NCI-H2029 treated with DMSO at 0.1 percent for 48 hours (cell line): ENCODE measurements at places on chromosomes 11 and 22.

DNA sequence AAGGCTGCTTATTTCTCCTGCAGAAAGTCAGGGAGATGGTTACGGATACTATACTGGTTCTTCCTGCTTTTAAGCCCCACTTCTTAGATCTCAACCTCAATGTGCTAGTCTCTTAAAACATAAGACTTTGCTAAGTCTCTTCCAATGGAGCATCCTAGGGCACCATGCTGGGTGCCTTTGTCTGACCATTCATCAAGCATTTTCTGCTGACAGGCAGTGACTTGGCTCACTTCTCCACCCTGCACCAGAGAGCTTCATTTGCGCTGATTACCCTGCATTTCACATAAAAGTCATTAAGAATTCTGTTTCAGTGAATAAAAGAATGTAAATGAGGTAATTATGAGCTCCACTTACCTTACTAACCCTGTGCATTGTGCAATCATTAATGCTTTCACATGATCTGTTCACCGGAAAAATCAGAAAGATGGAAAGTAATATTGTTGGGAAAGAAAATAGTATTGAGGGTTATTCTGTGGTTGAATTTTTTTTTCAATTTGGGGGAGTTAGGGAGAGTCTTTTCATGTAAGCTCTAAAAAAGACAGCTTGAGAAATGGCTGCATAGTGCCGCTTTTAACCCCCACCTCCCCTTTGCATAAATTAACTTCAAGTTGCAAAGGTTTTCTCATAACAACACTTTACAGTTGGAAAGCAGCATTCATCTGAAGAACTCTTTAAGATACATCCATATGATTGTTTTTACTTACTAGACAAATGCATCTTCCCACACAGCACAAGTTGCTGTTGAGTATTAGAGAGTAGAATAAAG lies 677.3 kb upstream of the KIRREL3 start:
- no peak for DNase-seq

DNA sequence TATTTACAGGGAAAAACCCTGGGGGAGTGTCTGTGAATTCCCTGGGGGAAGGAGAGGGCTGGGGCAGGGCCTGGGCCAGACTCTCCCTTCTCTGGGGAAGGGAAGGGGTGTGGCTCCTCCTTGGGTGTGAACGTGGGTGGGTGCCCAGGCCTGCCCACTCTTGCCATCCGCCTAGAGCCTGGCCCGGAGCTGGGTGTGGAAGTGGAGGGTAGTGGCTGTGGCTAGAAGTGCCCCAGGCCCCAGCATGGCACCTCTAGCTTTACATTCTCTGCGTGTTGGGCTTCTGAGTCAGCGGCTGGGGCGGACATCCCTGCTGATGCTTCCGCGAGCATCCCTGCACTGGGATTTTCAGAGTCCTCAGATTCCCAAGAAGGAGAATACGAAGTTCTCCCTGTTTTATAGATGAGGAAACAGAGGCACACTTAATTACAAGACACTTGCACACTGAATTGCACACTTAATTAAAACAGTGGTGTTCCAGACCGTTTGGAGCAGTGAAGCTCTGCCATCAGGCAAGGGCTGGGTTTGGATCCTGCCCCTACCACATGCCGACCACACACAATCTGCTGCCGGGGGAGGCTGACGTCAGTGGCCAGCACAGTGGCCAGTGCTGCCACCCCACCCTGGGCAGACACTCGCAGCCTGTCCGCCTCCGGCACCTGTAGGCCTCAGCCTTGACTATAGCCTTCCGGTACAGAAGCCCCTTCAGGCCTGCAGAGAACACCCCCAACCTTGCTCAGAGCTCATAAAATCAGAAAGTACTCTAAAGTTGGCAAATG lies 7.6 kb downstream of the BAD start:
- DNase-seq, result no peak

- no peak for DNase-seq
These were observed 234.0 kb downstream of the ST3GAL4 start for GRCh38 chr11:126589492-126589803.

GRCh38 chr11:35185696-35186095 lies 46.7 kb downstream of the CD44 start:
- no peak for DNase-seq

DNA sequence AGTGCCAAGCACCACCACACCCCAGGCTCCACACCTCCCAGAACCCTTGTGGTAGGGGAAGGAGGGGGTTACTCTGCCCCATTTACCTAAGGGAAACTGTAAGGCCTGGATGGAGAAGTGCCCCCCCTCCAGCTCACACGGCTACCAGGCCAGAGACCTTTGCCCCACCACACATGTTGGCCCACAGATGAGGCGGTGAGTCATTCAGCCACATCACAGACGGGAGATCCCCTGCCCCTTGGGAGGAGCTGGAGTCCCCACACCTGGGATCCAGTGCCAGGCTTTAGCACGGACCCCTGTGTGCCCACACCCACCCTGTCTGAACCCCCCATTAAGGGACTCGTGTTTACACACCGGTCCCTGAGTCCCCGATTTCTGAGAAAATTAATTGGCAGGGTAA lies 24.9 kb downstream of the CDKN1C start:
- DNase-seq, result no peak

DNA sequence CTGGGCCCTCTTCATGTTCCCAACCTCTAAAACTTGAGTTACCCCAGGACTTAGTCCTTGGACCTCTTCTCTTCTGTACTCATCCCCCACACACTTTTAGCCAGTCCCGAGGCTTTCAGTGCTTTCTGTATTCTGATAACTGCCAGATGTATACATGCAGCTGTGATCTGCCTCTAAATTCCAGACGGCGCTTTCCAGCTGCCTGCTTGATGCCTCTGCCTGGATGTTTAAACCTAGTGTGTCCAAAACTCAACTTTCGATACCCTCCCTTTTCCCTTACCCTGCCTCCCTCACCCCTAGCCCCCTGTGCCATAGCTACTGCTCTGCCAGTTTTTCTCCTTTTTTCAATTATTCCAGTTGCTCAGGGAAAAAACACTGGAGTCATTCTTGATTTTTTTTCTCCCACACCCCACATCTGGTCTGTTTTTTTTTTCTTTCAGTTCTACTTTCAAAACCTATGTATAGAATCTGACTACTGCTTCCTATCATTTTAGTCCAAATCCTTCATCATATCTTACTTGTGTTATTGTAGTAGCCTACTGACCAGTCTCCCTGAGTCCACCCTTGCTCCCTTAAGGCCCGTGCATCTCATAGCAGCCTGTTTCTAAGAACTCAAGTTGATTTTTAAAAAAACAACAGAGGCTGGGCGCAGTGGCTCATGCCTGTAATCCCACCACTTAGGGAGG lies 32.9 kb upstream of the TECTA start:
- no peak for DNase-seq

GRCh38 chr11:33383075-33383919 lies 126.1 kb downstream of the HIPK3 start:
- DNase-seq, result no peak

DNA sequence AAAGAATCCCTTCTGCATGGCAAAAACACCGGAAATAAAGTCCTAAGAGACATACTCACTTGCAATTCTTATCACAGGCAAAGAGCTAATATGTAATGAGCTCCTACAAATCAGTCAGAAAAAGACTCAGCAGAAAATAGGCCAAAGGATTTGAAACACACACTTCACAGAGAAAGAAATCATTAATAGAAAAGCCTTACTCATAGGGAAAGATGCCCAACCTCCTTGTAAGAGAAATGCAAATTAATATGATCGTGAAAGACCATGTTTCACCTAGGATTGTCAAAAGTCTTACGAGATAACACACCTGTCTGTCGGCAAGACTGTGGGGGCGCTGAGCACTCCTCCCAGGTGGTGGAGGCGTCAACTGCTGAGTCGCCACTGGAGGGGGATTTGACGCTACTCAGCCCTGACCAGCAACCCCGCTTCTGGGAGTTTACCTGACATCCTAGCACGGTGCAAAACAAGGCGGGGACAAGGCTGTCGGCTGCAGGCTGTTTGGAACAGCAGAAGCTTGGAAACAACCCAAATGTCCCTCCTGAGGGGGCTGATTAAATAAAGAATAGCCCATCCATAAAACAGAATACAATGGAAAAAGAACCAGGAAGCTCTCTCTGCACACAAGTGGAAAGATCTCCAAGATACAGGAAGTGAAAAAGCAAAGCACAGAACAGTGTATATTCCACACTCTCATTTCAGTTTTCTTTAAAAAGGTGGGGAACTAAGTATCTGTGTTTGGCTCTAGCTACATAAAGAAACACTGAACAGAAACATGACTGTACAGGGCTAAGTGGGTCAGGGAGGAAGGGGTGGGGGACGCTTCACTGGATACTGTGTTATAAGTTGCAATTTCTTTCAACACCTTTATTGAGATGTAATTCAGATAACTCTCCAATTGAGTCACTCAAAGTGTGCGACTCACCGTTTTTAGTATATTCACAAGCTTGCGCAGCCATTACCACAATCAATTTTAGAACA lies 11.5 kb downstream of the CSNK1E start:
- peak; percentile 75 for DNase-seq

DNA sequence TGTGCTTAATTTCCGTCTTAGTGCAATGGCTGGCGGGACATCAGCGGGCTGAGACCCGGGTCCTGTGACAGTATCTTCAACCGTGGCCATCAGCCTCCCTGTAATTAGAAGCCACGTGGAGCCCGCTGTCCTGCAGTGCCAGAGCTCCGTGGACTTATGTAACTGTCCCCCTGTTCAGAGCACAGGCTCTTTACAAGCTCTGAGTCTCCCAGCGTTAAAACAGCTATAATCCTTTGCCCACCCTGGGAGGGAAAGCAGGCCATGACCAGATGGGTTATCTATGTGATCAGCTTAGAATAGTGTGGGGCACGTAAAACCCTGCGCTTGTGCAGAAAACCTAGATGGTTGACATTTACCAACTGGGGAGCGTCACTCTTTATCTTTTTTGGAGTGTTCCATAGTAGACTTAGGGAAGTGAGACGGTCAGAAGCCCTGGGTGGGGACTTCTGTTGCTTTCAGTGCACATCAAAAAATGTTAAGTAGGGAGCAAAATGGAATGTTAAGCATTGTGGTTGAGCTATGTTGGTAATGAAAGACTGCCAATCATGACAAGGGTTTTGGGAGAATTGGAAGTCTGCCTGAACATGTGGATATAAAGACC lies 103.5 kb upstream of the CADM1 start:
- DNase-seq, result no peak

GRCh38 chr11:74311352-74311926 lies at the start of gene P4HA3:
Gene P4HA3, minus strand, starts transcription at chr11:74311640. Its CDS starts 29 bp downstream, at chr11:74311611.
- DNase-seq, result peak; percentile 21

DNA sequence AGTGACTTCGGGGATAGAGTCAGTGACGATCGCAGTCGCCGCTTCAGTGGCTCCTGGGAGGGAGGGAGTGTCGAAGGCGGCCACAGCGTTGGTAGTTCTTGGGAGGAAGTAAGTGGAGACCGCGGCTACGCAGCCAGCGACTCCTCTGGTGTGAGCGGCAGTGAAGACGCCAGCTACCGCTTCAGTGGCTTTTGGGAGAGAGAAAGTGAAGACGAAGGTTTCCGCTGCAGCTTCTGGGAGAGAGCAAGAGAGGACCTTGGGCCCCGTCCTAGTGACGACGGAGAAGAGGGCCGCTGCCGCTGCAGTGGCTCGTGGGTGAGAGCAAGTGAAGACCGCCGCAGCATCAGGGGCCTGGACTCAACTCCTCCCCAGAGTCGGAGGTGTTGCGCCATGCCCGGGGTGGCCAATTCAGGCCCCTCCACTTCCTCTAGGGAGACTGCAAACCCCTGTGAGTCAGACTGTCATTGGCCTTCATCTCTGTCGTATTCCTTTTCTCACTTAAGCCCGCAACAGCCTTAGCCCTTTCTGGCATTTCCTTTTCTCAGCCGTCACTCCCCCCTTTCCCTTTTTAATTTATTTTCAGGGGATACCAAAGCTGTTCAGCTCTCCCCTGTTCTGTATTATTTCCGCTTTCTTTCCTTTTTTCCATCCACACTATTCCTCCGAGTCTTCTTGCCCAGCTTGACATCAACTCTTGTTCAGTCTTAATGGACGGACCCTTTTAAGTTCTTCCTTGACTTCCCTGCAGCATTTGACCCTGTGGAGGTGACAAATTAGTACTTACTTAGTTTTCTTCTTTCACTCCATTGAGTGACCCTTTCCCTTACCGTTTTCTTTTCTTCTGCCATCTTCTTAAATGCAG lies 1.0 kb downstream of the ANKRD42 start:
- DNase-seq, result no peak

- DNase-seq, result no peak
These were observed 43.2 kb upstream of the CLMP start for GRCh38 chr11:123238297-123238696.

DNA sequence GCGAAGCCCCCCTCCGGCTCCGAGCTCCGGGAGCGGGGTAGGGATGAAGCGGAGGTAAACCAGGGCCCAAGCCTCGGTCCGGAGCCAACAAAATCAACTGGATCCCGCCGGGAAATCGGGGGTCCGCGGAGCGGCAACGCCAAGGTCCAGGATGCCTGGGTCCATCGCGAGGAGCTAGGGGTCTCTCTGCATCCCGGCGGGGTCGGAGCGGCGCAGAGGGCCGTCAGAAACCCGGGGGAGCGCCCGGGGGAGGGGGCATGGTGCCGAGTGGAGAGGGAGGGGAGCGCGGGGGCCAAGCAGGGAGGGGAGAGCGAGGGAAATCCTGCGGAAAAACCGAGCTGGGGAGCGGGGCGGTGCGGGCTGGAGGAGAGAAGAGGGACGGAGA lies 51.8 kb downstream of the SLC22A12 start:
- DNase-seq, result no peak

DNA sequence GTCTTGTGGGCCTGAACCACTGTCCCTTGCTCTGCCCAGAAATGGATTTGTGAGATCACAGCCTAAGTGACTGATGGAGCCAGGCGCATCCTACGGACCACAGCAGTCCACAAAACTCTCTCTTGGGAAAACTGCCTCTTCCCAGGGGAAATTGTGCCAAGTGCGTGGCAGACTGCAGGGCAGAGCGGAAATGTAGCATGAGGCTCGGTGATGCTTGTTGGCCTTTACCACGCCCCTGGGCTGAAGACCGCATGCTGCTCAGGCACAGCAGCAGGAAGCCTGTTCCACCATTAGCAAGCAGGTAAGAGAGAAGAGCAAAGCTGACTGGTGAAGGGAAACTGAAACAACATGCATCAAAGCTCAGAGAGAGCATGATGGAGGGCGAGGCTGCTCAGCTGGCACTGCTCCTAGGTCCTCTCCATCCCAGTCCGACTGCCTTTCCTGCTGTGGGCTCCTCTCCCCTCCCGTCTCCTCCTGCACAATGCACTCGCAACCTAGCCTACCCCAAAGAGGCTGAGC lies 26.5 kb upstream of the SCARF2 start:
- no peak for DNase-seq

- no peak for DNase-seq
These were observed 859 bp downstream of the RPS6KB2 start for GRCh38 chr11:67429038-67429668.
